ENCODE measurements at places on chromosomes 3 and 15.

DNA sequence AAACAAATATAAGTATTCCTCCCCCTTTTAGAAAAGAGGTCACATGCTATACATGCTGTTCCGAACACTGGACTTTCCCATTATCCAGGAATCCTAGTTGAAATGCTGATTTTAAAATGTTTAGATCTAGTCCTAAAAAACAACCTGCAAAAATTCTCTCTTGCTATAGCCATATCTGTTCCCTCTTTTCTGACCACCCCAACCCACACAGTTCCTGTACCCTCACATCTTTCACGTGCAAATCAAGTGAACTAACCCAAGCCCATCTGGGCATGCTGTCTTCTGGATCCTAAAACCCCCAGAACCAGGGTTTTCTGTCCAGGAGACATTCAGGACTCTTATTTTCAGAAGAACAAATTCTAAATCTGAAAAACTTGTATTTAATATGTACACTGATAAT, 67.4 kb downstream of the RAD18 start:
- H3K36me3 ChIP-seq = no peaks in the 10 kb centered on the region
- H3K4me1 ChIP-seq = no peaks in the 10 kb centered on the region
- H3K27me3 ChIP-seq = no peaks in the 10 kb centered on the region
- no peak for DNase-seq
- no peak overlapping the region for H3K27ac ChIP-seq

- H3K4me3 ChIP-seq = no peak overlapping the region
- peaks cover 3% of the 10 kb centered on the region for H3K27me3 ChIP-seq
- H3K4me1 ChIP-seq = no peaks in the 10 kb centered on the region
Observed at GRCh38 chr3:37445163-37445562, 270.8 kb upstream of the LRRFIP2 start.

DNA sequence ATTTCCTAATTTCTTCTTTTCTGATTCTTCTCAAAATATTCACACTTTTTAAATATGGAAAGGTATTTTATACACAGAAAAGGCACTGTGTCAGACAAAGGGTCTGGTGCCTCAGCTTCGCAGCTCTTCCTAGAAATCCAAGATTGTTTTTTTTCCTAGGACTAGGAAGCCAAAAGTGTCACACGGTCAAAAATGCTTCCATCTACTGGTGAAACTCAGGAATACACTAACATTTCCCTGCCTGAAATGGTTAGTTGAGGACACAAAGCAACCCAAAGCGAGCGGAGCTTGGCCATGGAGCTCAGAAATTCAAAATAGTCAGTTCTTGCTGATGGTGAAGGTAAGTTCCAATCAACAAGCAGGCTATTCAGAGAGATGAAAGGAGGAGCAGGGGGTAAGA, 426.5 kb upstream of the RASGRP1 start:
- H3K27me3 ChIP-seq = no peaks in the 10 kb centered on the region
- H3K27ac ChIP-seq = peak overlapping the region; percentile 42
- no peaks in the 10 kb centered on the region for H3K36me3 ChIP-seq
- DNase-seq = peak; percentile 4

DNA sequence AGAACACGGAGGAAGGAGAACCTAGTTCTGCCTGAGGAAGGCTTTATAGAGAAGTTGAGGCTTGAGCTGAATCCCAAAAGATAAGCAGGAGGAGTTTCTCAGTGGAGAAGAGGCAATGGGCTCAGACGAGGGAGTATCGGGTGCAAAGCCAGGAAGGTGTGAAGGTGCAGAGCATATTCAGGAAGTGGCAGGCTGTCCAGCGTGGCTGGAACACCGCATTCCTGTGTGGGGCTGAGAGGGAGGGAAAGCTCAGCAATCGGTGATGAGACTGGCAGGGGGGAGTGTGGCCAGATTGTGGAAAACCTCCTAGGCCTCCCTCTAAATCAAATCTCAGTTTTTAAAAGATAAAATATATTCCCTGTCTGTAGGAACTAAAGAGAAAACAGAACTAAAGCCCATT, 63.0 kb downstream of the ARHGAP31 start:
- H3K4me1 ChIP-seq = no peaks in the 10 kb centered on the region
- no peaks in the 10 kb centered on the region for H3K27me3 ChIP-seq
- H3K36me3 ChIP-seq = no peaks in the 10 kb centered on the region
- no peak overlapping the region for H3K27ac ChIP-seq

GRCh38 chr3:15023249-15023648, 41.9 kb downstream of the MRPS25 start:
- H3K36me3 ChIP-seq = peaks cover 8% of the 10 kb centered on the region
- no peaks in the 10 kb centered on the region for H3K4me1 ChIP-seq
- no peak overlapping the region for H3K27ac ChIP-seq
